ENCODE measurements at places on chromosomes 7 and 10. TPM values are rescaled to one million over a fixed set of nuclear protein-coding genes. Genes with fewer than 3 reads are reported as not detected.
A peak's percentile ranks its signal among the peaks of the same experiment; 100 is the strongest.

GRCh38 chr7:21044913-21045568 is 258.4 kb upstream of the SP8 start:
- no peak for ATAC-seq

DNA sequence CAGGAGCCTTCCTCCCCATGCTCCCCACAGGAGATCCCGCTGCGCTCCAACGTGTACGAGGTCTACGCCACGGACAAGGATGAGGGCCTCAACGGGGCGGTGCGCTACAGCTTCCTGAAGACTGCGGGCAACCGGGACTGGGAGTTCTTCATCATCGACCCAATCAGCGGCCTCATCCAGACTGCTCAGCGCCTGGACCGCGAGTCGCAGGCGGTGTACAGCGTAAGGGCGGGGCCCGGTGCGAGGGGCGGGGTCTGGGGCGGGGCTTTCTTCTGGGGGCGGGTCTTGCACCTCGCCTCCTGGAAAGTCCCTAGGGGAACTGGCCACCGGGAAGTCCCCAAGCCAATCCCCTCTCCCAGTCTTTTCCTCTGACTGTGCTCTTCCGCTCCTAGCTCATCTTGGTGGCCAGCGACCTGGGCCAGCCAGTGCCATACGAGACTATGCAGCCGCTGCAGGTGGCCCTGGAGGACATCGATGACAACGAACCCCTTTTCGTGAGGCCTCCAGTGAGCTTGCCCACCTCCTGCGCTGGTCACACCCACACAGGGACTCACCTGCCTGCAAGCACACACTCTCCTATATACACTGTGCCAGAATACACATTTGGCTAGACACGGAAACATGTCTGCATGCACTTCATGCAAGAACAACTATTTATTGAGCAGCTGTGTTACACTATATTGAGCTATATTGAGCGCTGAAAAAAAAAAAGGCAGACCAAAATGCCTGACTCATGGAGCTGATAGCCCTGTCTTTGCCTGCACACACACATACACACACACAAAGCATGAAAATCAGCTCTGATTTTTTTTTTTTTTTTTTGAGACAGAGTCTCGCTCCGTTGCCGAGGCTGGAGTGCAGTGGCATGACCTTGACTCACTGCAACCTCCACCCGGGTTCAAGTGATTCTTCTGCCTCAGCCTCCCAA is 32.7 kb upstream of the VSIR start:
- ATAC-seq = peak; percentile 37

GRCh38 chr7:35694161-35694783 is 663 bp downstream of the HERPUD2 start:
- peak; percentile 15 for ATAC-seq

DNA sequence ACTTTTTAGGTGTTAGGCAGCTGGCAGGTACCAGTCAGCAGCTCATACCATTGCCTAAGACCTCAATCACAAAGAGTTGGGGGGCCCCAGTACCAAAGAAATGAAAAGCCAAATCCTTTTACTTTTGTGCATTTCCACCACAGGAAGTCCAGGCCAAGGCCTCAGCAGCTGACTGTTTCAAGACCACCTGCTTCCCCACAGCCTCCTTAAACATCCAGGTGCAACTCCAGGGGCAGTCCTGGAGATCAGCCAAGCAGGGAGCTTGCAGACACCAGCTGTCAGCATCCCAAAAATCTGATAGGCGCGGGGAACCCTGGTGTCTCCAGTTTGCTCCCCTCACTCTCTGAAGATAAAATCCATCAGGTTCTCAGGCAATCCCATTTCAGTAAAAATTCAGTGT is 91.5 kb upstream of the EFCAB10 start:
- no peak for ATAC-seq

- peak; percentile 80 for ATAC-seq
Observed at GRCh38 chr7:94060752-94061151, 56.6 kb upstream of the BET1 start.

DNA sequence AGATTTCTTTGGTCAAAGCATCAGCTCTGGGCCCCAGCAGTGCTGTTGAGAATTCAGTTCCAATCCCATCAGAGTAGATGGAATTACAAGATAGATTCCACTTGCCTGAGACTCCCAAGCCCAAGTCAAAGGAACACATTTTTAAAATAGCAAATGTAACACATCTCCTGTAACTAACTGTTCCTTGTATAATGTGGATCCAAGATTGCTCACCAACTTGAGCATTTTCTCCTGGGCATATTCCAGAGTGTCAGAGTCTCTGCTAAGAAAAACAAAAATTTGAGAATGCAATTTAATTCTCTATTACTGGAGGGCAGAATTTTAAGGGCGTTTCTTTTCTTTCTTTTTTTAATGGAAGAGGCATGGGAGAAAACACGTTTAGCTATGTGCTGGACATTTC is 136.7 kb downstream of the NEBL start:
- no peak for ATAC-seq

GRCh38 chr7:5357951-5358350 is 65.7 kb downstream of the TNRC18 start:
- no peak for ATAC-seq

DNA sequence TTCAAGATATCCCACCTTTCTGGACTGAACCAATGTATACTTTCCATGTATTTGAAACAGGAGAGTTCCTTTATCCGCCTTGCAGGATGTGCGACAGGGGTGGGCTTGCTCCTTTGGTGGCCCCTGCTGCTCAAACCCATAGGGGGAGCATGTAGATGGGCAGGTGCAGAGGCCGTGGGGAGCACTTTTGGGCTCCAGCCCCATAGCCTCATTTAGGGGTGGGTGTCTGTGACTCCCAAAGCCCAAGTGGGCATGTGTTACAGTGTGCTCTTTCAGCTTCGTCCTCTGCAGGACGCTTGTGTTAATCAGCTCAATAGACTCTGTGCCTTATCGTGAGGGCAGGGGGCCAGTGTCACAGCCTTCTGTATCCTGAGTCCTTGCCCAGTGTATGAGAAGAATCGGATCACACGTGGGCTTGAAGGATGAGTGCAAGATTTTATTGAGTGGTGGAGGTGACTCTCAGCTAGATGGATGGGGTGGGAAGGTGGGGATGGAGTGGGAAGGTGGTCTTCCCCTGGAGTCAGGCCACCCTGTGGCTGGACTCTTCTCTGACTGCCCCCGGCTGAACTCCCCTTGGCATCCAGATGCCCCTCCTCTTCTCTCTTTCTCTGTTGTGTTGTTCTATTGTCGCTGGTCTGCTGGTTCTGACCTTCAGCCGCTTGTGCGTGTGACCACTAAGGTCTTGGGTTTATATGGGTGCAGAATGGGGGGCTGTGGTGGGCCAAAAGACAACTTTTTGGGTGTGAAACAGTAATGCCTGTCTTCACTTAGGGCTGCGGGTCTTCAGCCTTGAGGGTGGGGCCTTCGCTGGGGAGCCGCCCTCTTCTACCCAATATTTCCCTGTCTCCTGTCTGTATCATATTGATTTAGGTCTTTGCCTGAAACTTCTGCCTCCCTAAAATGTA is 262.2 kb downstream of the GLRX3 start:
- ATAC-seq = no peak

GRCh38 chr7:135167365-135167917 is 3.1 kb downstream of the CYREN start:
- ATAC-seq = no peak

Gene CTAGE4
- 4.2 TPM for total RNA-seq

Gene CDNF
- 0.58 TPM for total RNA-seq

Gene NUTM2D
- 0.50 TPM for total RNA-seq

Gene TRPV5
- total RNA-seq = not detected

Gene PMPCB
- 76.6 TPM for total RNA-seq

Gene PLPP4
- not detected for total RNA-seq

Measured in activated T-helper 17 cell treated with anti-CD3 and anti-CD28 coated beads, Interleukin-2, amount 50 U/mL, for 72 hours (primary cell).